ENCODE measurements at places on chromosomes 7 and 10.

DNA sequence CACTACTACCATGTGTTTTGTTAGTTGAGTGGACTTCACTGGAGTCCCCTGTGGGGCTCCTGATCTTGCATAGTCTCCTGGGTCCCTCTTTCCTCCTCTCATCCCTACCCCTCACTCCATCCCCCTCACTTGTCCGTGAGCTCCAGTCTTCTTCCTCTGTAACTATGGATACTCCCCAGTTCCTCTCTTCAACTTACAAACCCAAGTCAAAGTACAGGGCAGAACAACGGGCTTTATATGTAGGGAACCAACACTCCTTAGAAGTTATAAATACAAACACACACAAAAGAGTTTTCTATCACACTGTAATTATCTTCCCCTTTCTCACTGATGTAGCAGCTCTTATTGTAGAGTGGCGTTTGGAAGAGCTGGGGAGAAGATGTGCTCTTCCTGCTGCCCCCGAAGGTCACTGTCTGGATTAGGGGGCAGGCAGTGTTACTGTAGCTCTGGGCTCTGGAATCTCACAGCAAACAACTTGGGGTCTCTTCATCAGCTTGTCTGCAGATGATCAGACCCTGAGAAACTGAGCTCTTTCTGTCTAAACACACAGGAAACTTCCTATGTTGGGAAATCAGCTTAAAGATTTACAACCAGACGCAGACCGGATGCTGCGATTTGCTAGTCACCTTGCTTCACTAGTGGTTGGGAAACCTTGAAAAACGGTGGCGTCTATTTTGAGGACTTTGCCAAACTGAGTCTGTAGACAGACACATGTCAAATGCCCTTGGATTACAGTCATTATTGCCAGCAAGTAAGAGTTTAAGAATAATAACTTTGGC is 13.6 kb downstream of the SNX10 start:
- peak; percentile 81 for DNase-seq

GRCh38 chr10:14459665-14460064 is 128.9 kb upstream of the FRMD4A start:
- DNase-seq, result no peak

- peak; percentile 82 for DNase-seq
Observed at GRCh38 chr7:142557971-142558582, 191.2 kb upstream of the PRSS1 start.

GRCh38 chr7:64619705-64620104 is 46.2 kb upstream of the ZNF107 start:
- DNase-seq, result no peak

GRCh38 chr7:142539901-142540300 is 209.4 kb upstream of the PRSS1 start:
- DNase-seq, result no peak

DNA sequence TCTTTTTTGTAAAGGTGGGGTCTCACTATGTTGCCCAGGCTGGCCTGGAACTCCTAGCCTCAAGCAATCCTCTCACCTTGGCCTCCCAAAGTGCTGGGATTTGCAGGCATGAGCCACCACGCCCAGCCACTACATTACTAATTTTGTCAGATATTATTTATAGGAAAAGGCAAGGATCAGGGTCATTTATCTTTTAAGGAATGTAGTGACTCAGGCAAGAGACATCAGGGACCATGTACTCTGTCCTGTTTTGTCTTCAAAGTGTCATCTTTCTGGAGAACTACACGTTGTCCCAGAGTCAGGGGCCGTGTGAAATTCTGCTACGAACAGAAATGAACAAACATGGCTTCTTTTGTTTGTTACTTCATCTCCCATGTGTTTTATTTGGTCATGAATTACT is 105.3 kb downstream of the NPTX2 start:
- DNase-seq, result no peak

DNA sequence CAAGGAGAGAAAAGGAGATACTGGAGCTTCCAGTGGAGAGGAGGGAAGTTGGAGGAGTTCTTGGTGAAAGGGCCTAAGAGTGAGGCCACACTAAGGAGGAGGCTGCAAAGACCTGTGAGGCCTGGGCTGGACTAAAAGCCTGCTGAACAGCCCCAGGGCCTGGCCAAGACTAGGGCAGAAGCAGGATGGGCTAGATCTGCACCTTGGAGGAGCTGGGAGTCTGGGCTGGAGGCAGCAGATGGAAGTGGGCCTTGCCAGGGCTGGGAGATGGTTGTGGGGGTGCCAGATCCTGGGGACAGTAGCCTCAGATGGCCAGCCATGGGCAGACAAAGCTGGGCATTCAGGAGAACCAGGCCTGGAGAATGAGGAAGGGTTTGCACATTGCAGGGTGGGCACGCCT is 6.5 kb upstream of the PURB start:
- no peak for DNase-seq

- peak; percentile 84 for DNase-seq
Observed at GRCh38 chr10:49177391-49178355, 10.5 kb downstream of the TMEM273 start.

DNA sequence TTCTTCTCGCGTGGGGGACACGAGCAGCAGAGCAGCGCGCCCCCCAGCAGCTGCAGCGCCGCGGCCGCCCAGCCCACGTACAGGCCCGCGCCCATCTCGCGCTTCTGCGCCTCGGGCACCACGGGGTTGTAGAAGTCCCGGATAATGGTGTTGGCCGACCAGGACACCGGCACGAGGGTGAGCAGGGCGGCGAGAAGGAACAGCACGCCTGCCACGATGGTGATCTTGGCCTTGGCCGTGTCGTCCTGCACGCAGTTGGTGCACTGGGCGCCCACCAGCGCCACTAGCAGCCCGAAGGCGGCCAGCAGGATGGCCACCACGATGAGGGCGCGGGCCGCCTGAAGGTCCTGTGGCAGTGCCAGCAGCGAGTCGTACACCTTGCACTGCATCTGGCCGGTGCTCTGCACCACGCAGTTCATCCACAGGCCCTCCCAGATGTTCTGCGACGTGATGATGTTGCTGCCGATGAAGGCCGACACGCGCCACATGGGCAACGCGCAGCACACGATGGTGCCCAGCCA is 529 bp downstream of the CLDN3 start:
- no peak for DNase-seq

DNA sequence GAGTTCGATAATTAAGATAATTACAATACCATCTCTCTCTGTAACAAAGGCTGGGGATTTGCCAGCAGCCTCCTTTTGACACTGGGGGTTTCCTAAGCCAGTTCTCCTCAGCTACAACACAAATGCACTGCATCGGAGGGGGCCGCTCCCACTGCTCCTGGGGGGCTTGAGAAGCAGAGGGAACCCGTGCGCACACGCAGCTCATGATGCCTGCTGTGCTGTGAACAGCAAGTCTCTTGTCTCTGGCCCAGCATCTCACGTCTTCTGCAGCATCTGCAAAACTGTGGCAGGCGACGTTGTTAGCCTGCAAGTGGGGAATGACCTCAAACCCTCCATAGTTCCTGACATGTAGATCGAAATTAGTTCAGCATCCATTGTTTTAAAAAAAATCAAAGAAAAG is 5.5 kb downstream of the VIPR2 start:
- DNase-seq, result no peak

GRCh38 chr7:99000904-99001465 is 122.7 kb downstream of the TRRAP start:
- no peak for DNase-seq

GRCh38 chr10:99172128-99172738 is 63.4 kb downstream of the HPSE2 start:
- peak; percentile 36 for DNase-seq

- DNase-seq, result no peak
Observed at GRCh38 chr7:148232784-148233183, 357.8 kb upstream of the C7orf33 start.

GRCh38 chr10:74967911-74968666 is 141.7 kb downstream of the KAT6B start:
- peak; percentile 32 for DNase-seq

DNA sequence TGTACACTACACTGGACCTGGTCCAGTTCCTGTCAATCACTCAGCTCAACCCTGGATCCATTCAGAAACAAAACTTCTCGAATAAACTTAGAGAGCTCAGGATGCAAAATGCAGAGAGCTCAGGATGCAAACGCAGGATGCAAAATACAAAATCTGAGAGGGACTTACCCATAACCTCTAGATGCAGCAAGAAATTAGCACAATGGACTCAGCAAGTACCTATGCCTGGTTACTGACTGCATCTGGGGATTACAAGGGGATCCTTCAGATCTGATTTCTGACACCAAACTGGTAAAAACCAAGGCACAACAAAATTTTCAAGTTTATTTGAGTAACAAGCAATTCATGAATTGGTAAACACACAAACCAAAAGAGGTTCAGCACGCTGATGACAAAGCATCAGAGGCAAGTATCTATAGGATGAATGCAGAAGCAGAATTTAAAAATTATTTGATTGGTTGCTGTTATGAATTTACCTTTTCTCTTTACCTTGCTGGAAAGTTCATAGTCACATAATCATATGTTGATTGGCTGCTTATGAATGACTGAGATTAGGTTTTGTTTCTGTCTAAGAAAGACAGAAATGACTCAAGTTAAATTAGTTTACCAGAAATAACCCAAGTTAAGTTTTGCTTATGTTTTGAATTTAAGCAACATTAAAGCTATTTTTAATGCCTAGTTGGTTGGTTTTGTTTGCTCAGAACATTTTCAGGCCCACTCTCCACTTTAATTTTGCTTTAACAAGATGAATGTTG is 11.4 kb downstream of the GIMAP6 start:
- DNase-seq, result no peak

GRCh38 chr7:37973915-37974314 is 53.5 kb downstream of the EPDR1 start:
- DNase-seq, result no peak

DNA sequence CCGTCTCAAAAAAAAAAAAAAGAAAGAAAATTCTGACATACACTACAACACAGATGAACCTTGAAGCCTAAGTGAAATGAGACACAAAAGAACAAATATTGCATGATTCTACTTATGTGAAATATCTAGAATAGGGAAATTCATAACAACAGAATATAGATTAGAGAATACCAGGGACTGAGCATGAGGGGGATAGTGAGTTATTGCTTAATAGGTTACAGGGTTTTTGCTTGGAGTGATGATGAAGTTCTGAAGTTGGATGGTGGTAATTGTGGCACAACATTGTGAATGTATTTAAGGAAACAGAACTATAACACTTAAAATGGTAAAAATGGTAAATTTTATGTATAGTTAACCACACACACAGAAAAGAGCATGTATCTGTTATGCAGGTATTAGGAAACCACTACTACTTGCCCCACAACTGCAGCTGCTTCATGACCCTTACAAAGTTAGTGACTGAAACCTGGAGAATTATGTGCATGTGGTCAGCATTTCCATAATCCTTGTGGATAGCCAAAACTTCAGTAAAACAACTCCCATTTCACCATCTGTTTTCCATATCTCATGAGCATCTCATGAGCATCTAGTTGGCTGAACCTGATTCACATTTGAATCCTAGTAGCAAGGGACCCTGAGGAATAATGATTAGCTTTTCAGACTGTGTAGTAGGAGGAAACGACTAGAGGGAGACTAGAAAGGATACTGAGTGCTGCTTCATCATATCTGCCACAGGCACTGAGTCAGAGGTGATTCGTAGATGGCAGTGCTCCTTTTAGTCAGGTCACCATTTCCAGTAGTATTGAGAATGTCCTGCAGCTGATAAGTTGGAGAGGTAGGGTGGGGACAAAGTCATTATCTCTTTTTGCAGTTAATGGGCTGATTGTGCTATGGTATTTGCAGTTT is 26.3 kb downstream of the SAMD8 start:
- DNase-seq, result no peak

DNA sequence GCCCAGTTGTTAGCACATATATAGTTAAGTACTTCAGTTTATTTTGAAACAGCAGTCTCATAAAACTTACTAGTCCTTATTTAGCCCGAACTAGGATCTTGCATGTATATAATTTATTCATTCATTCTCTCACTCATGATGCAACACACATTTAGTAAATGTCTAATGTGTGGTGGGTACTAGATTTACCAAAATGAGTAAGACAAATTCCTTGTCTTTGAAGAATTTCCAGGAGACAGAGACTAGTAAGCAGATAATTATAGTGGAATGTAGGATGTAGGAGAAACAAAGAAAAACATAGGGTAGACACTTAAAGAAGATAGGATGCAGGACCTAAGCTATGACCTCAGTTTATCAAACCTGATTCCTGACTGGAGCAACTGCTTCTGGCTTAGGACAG is 120.2 kb upstream of the AMPH start:
- no peak for DNase-seq
